ENCODE measurements at places on chromosomes 16 and 17.

DNA sequence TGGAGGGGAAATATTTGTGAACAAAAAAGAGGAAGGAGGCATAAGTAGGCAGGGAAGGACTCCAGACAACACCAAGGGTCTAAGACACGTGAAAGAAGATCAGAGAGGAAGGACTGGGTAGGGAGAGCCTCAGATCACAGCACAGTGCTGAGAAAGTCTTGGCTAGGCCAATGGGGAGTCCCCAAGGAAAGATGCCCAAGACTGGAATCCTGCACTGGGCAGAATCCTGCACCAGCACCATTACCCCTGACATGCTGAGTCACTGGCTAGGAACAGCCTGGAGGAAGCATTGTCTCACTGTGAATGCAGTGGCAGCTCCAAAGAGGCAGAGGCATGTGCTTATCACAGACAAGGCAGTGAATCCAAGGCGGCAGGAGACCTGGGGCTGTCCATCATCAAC, 19.2 kb downstream of the CLEC19A start:
- peaks cover 9% of the 10 kb centered on the region for H3K4me1 ChIP-seq
- no peaks in the 10 kb centered on the region for H3K27me3 ChIP-seq
- H3K36me3 ChIP-seq, result no peaks in the 10 kb centered on the region
- no peak overlapping the region for H3K4me3 ChIP-seq

GRCh38 chr17:68290268-68290954, 516 bp downstream of the SLC16A6 start:
- DNase-seq, result no peak
- H3K4me1 ChIP-seq, result peaks cover 32% of the 10 kb centered on the region
- H3K27ac ChIP-seq, result no peak overlapping the region
- peak overlapping the region; percentile 88 for H3K4me3 ChIP-seq
- H3K36me3 ChIP-seq, result no peaks in the 10 kb centered on the region

DNA sequence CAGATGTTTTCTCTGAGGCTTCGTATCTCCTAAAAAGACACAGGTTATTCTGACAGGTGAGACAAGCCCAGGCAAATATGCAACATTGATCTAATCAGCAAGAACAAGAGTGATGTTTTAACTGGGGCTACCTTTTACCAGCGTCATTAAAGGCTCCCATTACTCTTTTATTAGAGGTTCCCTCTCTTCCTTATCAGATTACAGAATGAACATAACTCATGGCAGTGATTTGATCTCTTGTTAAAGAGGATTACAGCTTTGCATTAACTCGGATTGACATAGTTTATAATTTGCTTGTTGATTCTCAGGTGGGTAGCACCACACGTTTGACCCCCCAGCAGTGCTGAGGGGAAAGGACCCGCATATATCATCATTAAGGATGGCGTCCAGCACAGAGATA, 90.5 kb downstream of the AATF start:
- H3K27me3 ChIP-seq, result no peaks in the 10 kb centered on the region
- H3K4me1 ChIP-seq, result peaks cover 11% of the 10 kb centered on the region
- H3K36me3 ChIP-seq, result peaks cover 13% of the 10 kb centered on the region
- no peak overlapping the region for H3K4me3 ChIP-seq

DNA sequence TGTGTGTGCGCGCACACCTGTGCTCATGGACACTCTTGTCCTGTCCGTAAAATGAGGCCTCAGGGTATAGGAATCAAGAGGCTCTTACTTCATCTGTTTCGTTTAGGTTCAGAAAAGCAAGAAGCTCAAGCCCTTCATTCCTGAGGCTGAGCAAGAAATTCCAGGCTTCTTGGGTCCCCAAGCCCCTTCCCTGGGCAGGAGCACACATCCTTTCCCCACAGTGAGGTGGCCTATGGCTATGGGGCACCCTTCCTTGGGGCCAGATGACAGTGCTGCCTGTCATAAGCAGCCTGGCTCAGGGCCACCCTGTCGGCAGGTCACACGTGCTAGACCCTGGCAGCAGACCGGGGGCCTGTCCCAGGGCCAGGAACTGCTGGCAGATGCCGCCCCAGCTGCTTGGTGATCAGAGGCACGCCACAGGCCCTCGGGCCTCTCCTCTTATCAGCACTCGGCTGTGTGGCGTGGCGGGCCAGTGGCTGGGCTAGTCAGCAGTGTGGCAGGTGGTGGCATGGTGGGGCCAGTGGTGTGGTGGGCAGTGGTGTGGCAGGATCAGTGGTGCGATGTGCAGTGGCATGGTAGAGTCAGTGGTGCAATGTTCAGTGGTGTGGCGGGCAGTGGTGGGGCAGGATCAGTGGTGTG, 50.2 kb downstream of the NKD1 start:
- no peak overlapping the region for H3K27ac ChIP-seq
- H3K4me1 ChIP-seq, result peaks cover 33% of the 10 kb centered on the region
- no peak overlapping the region for H3K4me3 ChIP-seq
- no peak for DNase-seq
- no peaks in the 10 kb centered on the region for H3K27me3 ChIP-seq
- no peaks in the 10 kb centered on the region for H3K36me3 ChIP-seq

DNA sequence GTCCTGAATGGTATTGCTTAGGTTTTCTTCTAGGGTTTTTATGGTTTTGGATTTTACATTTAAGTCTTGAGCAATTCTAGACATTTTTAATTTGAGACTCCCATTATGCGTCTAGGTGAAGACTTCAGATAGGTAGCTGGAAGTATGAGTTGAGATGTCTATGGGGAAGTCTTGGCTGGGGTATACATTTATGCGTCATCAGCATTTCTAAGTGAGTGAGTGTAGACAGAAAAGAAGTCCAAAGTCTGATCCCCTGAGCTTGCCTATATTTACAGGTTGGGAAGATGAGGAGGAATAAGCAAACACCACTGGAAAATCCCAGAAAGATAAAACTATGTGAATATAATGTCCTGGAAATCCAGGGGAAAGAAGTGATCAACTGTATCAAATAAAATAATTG, 68.9 kb downstream of the KCNJ2 start:
- no peaks in the 10 kb centered on the region for H3K27me3 ChIP-seq
- DNase-seq, result no peak
- no peak overlapping the region for H3K4me3 ChIP-seq

- no peaks in the 10 kb centered on the region for H3K36me3 ChIP-seq
- H3K27ac ChIP-seq, result no peak overlapping the region
- H3K27me3 ChIP-seq, result peaks cover 6% of the 10 kb centered on the region
- peak overlapping the region; percentile 14 for H3K4me3 ChIP-seq
- peaks cover 43% of the 10 kb centered on the region for H3K4me1 ChIP-seq
These were observed 95.9 kb upstream of the ZFHX3 start for GRCh38 chr16:73143576-73144422.

DNA sequence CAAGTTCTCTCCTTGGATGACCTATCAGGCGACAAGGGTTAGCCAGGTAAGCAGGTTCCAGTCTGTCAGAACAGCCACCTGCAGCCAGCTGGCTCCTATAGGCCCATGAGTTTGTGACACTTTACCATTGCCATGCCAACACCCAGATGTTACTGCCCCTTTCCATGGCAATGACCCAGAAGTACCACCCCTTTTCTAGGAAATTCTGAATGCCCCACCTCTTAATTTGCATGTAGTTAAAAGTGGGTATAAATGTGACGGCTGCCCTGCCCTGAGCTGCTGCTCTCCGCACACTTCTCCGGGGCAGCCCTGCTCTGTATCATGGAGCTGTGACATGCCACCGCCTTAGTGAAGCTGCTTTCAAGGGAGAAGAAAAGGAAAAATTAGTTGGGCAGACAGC, 10.0 kb upstream of the SECTM1 start:
- H3K4me3 ChIP-seq, result no peak overlapping the region
- H3K36me3 ChIP-seq, result peaks cover 3% of the 10 kb centered on the region
- no peak for DNase-seq
- H3K27me3 ChIP-seq, result peaks cover 18% of the 10 kb centered on the region
- H3K27ac ChIP-seq, result no peak overlapping the region

GRCh38 chr17:27996202-27997043, 46.1 kb upstream of the NLK start:
- no peak for DNase-seq
- H3K36me3 ChIP-seq, result no peaks in the 10 kb centered on the region
- H3K27me3 ChIP-seq, result peaks cover 15% of the 10 kb centered on the region
- H3K4me1 ChIP-seq, result peaks cover 20% of the 10 kb centered on the region
- H3K27ac ChIP-seq, result no peak overlapping the region

DNA sequence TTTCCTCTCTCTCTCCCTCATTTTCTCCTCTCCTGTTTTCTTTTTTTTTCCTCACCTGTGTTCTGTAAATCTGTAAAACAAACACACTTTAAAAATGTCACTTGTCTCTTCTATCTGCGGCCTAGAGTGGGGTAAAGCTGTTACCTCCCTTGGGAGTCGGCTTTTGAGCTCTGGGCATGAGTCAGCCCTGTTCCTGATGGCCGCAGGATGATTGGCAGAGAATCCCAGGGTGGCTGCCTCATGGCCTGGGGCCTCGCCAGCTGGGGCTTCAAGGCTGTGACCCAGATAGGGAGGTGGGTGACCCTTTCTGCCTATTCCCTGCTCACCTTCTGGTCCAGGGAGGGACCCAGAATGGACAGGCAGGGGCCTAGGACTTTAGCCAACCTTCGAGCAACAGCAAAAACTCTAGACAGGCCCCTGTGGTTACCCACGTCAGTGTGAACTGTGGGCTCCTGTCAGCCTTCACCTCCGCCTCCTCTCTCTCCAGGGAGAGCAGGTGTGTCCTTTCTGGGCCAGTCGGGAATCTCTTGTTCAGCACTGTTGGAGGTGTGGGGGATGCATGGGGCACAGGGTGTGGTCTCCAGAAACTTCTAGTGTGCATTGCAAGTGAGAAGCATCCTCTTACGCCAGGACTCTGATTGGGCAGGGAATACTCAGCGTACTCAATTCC, 87.4 kb downstream of the RAP1GAP2 start:
- DNase-seq, result no peak
- H3K27me3 ChIP-seq, result peaks cover 10% of the 10 kb centered on the region
- H3K27ac ChIP-seq, result no peak overlapping the region
- H3K36me3 ChIP-seq, result no peaks in the 10 kb centered on the region
- no peaks in the 10 kb centered on the region for H3K4me1 ChIP-seq
- H3K4me3 ChIP-seq, result no peak overlapping the region

- H3K4me1 ChIP-seq, result peaks cover 14% of the 10 kb centered on the region
- H3K27ac ChIP-seq, result no peak overlapping the region
- peaks cover 62% of the 10 kb centered on the region for H3K27me3 ChIP-seq
- H3K4me3 ChIP-seq, result peak overlapping the region; percentile 41
- DNase-seq, result no peak
- H3K36me3 ChIP-seq, result no peaks in the 10 kb centered on the region
These were observed 1.5 kb upstream of the PNMT start for GRCh38 chr17:39666601-39667261.

DNA sequence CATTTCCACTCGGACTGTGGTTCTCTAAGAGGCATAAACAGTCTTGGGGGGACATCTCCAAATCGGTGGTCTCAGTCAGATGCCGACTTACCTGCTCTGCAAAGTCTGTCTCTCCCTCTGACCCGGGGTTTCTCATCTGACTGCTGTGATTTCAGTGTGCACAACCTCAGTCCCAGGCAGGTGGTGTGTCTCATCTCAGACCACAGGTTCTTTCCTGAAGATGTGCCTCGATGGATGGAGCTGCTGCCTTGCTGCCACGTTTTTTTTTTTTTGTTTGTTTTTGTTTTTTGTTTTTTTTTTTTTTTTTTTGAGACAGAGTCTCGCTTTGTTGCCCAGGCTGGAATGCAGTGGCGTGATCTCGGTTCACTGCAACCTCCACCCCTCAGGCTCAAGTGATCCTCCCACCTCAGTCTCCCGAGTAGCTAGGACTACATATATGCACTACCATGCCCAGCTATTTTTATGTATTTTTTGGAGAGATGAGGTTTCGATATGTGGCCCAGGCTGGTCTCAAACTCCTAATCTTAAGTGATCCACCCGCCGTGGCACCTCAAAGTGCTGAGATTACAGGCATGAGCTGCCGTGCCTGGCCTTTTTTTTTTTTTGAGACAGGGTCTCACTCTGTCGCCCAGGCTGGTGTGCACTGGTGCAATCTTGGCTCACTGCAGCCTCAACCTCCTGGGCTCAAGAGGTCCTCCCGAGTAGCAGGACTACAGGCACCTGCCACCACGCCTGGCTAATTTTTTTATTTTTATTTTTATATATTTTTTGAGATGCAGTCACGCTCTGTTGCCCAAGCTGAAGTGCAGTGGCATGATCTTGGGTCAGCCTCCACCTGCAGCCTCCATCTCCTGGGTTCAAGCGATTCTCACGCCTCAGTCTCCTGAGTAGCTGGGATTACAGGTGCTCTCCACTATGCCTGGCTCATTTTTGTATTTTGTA, 15.4 kb downstream of the SPIRE2 start:
- no peak for DNase-seq
- no peaks in the 10 kb centered on the region for H3K27me3 ChIP-seq
- H3K27ac ChIP-seq, result no peak overlapping the region

DNA sequence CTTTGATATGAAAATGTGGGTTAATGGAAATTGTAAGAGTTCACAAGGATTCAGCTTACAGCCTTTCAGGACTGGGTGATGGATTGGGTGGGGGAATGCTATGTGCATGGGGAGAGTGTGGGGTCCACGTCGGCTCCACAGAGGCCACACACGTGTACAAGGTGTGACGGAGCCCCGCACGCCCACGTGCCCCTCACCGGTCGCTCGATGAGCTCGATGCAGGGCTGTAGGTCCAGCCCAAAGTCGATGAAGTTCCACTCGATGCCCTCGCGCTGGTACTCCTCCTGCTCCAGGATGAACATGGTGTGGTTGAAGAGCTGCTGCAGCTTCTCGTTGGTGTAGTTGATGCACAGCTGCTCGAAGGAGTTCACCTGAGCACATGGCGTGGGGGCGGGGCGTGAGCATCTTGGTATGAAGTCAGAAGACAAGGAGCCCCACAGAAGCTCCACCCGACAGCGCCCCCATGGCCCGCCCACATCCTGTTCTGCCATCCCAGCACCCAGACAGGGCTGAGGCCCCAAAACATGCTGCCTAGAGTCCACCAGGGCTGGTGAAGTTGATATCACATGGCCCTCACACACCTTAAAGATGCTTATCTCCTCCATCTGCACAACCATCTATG, 99.1 kb downstream of the MYH11 start:
- no peak overlapping the region for H3K4me3 ChIP-seq
- no peak overlapping the region for H3K27ac ChIP-seq
- no peak for DNase-seq
- H3K27me3 ChIP-seq, result peaks cover 16% of the 10 kb centered on the region
- no peaks in the 10 kb centered on the region for H3K4me1 ChIP-seq

- no peak for DNase-seq
- H3K27me3 ChIP-seq, result peaks cover 2% of the 10 kb centered on the region
- H3K4me3 ChIP-seq, result no peak overlapping the region
These were observed 172.2 kb upstream of the MAF start for GRCh38 chr16:79772784-79773183.
